ENCODE measurements at places on chromosomes 11 and 22. TPM values are rescaled to one million over a fixed set of nuclear protein-coding genes. Genes with fewer than 3 reads are reported as not detected.
A peak's percentile ranks its signal among the peaks of the same experiment; 100 is the strongest.

Gene IL17REL
- 0.05 TPM for total RNA-seq

Gene PNPLA2
- 64.7 TPM for total RNA-seq

Gene OR51I1
- total RNA-seq: not detected

Gene GAS2
- total RNA-seq: 1.3 TPM

- DNase-seq: peak; percentile 94
Measured at GRCh38 chr11:72812967-72813739, 1.1 kb upstream of the ATG16L2 start.

DNA sequence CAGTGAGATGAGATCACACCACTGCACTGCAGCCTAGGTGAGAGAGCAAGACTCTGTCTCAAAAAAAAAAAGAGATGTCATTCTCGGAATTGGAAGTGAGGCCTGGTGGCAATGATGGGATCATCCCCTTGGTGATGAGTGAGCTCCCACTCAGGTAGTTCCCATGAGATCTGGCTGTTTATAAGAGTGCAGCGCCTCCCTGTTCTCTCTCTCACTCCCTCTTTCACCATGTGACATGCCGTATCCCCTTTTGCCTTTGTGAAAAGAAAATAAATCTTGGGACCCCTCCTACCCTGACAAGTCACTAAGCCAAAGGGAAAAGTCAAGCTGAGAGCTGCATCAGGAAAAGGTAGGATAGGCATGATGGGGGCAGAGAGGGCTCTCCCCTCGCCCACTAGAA, 28.8 kb downstream of the ZNF70 start:
- DNase-seq: no peak

- DNase-seq: no peak
Measured at GRCh38 chr11:111512296-111513239, at the start of gene BTG4. TSS of gene BTG4 (minus strand) at chr11:111512386. CDS start at chr11:111498776, 13,610 bp downstream.

Measured in activated CD8-positive, alpha-beta memory T cell treated with anti-CD3 and anti-CD28 coated beads, Interleukin-2, amount 10 ng/mL, durations not matched to agents 7 days and 5 days (primary cell).